ENCODE measurements at places on chromosomes 12 and 14.

DNA sequence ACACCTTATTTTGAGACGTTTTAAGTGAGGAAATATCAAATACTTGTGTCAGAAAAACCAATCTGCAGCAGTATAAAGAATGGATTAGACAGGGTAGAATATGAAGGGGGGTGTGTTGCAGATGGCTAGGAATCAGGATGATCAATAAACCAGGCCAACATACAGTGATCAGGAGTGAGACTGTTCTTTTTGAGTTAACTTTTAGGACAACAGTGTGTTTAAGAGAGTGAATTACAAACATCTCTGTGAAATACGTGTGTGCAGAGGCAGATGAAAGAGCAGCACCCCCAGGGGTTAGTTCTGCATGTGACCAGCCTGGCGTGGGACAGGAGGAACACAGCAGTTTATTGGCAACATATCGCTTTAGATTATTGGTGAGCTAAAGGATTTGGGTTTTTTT lies 10.6 kb upstream of the NRDE2 start:
- DNase-seq, result no peak

DNA sequence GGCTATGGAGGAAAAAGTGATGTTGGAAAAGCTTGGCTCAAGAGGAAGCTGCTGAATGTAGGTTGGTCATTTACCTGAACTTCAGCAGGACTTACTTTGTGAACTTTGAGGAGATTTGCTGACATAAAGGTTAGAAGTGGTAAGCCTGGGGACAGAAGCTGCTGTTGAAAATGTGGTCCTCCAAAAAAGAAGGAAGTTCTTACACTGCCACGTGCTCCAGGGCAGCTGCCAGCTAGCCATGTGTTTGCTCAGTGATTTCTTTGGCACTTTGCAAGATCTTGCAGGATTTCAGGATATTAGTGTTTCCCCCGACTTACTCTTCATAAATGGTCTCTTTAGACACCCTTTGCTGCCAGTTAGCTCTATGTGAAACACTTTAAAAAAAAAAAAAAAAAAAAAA lies 14.8 kb upstream of the DYRK2 start:
- no peak for DNase-seq

GRCh38 chr12:116882742-116883141 lies 1.5 kb upstream of the HRK start:
- DNase-seq, result no peak

DNA sequence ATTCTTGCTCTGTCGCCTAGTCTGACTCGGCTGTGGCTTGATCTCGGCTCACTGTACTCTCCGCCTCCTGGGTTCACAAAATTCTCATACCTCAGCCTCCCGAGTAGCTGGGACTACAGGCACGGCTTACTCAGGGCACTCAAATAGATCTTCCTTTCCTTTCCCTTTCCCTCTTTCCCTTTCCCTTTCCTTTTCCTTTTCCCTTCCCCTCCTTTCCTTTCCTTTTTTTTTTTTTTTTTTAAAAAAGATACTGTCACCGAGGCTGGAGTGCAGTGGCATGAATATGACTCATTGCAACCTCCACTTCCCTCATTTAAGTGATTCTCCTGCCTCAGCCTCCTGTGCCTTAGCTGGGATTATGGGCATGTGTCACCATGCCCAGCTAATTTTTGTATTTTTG lies 86.0 kb downstream of the AEBP2 start:
- DNase-seq, result no peak

DNA sequence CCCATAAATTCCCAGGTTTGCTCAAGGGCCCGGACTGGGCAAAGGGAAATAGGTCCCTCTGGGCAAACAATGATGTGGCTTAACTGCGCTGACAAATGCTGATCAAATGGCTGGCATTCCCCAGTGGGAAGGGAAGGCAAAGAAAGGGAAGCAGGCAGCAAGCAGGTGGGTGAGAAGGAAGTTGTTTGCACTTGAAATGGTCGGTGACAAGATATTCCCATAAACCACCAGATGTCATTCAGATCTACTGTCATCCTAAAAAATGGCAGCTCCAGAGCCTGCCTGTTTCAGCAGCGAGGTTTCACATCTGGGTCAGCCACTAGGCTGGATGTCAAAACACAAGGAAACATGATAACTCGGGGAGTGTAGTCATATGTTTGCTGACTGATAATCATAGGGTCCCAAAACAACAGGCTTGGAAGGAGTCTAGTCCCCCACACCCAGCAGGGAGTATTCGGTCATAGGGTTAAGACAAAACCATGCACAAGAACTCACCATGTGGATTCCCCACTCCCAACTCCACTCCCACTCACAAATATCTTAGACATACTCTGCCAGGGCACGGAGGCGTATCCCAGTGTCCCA lies 37.9 kb upstream of the MDM1 start:
- DNase-seq, result no peak

- no peak for DNase-seq
Observed at GRCh38 chr12:480831-481816, 21.4 kb downstream of the B4GALNT3 start.

GRCh38 chr12:80470403-80470802 lies 26.4 kb downstream of the PTPRQ start:
- DNase-seq, result no peak

- no peak for DNase-seq
Observed at GRCh38 chr12:88433997-88434703, 146.1 kb downstream of the KITLG start.

DNA sequence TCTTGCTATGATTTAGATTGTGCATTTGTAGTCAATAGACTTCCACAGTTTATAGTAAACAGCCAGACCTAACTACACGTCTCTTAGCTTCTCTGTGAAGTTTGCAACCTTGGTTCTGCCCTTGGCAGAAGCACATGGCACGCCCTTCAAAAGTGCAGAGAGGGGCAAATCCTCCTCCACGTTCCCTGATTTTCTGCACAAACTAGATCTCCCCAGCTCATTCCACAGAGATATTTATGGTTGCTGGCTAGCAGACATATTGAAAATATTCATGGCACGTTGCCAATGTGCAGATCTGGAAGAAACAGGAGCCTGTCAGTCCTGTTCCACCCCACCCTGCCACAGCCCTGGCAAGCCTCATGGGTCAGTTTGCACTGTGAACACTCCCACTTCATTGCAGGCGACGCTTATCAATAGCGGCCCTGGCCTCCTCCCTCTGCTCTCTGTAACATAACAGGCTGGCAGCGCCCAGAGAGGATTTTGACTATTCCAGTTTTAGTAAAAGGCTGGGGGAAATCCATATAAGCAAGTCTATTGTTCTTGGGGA lies 6.5 kb upstream of the LGALS3 start:
- no peak for DNase-seq

DNA sequence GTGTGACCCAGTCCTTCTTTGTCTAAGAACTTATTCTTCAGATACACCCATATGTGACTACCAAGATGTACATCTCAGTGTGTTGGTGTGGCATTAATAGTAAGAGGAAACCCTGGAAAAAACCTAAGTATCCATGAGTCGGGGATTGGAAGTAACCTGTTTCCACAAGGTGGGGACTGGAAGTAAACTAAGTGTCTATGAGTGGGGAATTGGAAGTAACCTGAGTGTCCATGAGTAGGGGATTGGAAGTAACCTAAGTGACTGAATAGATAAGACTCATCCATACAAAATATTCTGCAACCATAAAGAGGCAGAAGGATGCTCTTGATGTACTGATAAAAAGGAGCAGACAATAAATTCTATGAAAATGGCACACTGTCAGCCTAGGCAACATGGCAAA lies 184.7 kb downstream of the PHETA1 start:
- no peak for DNase-seq

DNA sequence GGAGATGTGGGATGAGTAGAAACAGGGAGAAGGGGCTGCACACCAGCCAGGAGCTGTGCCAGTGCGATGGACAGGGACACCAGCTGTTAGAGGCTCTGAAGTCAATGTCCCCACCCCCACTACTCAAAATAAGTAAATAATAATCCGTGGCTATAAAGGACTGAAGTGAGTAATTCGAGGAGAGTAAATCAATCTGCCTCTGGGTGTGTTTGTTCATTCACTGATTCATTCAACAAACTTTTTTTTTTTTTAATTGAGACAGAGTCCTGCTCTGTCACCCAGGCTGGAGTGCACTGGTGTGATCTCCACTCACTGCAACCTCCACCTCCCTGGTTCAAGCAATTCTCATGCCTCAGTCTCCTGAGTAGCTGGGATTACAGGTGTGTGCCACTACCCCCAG lies 363.6 kb downstream of the TMEM132D start:
- DNase-seq, result no peak

DNA sequence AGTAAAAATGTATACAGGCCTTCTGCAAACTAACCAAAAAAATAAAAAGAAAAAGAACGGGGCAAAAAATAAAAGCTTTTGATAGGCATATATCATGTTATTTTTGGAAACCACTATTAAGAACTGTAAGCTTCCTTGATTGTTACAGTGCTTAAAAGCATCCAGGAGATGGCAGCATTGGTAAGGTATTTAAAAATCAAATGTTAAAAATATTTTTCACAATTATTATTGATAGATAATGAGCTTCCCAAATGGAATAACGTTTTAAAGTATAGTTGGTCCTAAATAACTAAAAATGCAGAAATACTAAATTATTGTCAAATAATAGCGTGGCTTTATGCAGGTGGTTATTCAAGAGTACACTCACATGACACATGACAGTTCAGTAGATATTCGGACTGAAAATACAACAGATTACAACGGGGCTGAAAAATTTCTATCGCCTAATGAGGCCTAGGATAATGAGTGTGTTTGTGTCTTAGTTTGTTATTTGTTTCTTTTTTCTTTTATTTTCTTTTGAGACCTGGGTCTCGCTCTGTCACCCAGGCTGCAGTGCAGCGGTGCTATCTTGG lies 127.2 kb upstream of the ATF7IP start:
- DNase-seq, result peak; percentile 6

GRCh38 chr12:132669166-132669879 lies 17.8 kb downstream of the POLE start:
- no peak for DNase-seq

DNA sequence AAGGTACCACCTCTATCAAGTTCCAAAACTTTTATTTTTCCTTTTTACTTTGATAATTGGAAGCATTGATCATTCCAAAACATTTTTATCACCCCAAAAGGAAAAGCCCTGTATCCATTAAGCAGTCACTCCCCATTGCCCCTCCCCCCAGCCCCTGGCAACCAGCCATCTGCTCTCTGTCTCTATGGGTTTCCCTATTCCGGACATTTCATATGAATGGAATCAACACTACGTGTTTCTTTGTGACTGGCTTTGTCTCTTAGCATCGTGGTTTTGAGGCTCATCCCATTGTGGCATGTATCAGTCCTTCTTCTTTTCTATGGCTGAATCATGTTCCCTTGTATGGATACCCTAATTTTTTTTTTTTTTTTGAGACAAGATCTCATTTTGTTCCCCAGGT lies 18.0 kb upstream of the PHETA1 start:
- no peak for DNase-seq

- peak; percentile 29 for DNase-seq
Observed at GRCh38 chr12:1939801-1940607, 21.6 kb upstream of the CACNA2D4 start.

GRCh38 chr12:93125126-93125525 lies 196.0 kb upstream of the EEA1 start:
- DNase-seq, result no peak

GRCh38 chr14:104826189-104826860 lies 25.4 kb downstream of the ZBTB42 start:
- DNase-seq, result peak; percentile 63

GRCh38 chr14:99177046-99177655 lies 94.8 kb downstream of the BCL11B start:
- DNase-seq, result no peak
